Suppressor macrophage treated with lipopolysaccharide for 1 hour (primary cell): ENCODE measurements at places on chromosomes 3 and 15.

DNA sequence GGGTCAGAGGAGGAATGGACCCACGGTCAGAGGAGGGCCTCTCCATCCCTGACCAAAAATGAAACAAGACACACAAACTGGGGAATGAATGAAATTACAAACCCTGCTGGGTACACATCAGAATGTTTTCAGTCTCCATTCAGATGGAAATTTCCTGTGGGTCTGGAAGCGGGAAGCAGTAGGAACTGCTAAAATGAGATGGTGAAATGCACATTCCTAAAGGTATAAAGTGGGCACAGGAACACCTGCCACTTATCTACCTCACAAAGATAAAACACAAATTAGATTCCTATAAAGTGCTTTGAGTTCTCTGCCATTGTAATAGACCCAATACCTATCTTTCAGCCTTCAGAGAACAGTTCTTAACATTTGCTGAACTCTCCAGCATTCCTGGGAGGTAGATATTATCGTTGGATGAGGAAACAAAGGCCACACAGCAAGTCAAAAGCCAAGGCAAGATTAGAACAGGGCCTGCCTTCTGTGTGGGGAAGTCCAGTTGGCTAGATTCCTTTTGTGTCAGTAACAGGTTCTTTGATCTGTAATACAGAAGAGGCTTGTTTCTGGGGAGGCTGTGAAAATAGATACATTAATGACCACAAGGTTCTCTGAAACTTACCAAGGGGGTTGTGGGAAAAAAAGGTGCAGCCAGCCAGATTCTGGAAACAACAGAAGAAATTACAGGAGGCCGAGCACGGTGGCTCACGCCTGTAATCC is 98.4 kb downstream of the IGF2BP2 start:
- DNase-seq = no peak

DNA sequence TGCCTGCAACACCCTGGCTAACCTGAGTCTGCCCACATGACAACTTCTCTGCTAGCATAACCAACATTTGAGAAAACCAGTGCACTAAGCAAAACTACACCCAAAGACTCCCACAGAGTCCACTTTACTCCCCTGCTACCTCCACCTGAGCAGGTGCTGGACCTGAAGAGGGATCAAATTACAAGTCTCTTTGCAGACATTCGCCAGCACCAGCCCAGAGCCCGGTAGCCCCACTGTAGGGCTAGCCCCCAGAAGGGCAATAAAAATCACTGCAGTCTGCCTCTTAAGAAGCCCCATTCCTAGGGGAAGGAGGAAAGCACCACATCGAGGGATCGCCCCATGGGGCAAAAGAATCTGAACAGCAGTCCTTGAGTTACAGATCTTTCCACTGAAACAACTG is 472.2 kb downstream of the GRM7 start:
- no peak for DNase-seq

- DNase-seq = no peak
These were observed 229.1 kb downstream of the CHST2 start for GRCh38 chr3:143348486-143349327.

DNA sequence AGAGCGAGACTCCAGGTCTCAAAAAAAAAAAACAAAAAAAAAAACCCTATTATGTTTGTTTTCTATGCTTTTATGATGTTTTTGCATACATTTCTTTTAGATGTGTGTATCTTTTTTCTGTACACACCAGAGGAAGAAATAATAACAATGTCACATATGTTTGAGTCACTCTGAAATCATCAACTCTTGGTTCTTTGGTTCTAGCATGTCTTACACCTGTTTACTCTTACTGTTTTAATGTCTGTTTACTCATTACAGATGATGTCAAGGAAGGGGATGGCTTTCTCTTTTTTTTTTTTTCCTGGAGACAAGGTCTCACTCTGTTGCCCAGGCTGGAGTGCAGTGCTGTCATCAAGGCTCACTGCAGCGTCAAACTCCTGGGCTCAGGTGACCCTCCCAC is 24.1 kb downstream of the RHOA start:
- DNase-seq = no peak

GRCh38 chr15:80502782-80503181 is 98.6 kb downstream of the ARNT2 start:
- no peak for DNase-seq

DNA sequence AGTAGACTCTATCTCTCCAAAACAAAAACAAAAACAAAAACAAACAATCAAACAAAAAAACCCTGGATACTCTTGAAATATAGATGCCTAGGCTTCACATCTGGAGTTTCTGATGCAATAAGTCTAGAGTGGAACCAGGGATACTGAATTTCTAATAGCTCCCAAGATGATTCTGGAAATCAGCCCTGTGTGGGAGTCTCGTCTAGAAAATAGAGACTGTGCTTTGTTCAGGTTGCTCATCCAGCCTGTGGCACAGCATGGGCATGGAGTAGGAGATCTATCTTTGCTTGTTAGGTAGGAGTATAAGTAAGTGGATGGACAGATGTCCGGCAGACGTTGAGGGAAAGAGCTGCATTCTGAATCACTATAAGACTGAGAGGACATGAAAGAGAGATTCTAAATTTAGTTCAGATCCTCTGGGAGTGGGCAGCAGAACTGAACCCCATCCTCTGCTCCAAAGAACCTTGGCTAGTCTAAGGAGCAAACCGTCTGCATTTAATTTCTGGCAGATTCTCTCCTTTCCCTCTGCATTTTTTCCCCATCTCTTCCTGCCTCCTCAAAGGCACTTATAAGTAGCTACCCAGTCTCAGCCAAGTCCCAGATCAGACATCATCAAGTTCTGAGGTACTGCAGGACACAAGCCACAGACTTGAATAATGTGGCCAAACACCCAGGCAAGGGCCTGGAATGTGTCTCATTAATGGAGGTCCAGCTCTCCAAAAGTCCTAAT is 92.6 kb upstream of the STRIT1 start:
- no peak for DNase-seq

- peak; percentile 3 for DNase-seq
These were observed 80.6 kb downstream of the OXSM start for GRCh38 chr3:25870452-25870851.
